Activated T-cell treated with anti-CD3 and anti-CD28 coated beads, Interleukin-2, amount 50 U/mL, for 72 hours (primary cell): ENCODE measurements at places on chromosomes 3 and 15.

DNA sequence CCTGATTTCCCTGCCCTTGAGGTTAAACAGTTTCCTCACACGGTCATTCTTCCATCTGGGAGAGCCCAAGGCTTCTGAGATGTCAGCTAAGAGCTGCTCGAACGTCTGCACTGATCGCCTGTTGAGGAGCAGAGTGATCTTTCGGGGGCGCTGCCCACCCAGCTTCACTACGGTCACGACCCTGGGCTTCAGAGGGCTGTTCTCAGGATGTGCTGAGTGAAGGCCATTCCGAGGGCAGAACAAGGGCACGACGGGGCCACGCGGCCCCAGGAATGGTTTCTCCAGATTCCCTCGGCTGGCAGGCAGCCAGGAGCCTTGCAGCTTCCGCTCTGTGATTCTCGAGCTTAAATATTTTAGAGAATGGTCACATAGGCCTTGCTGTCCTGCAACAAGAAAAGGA, 25.7 kb downstream of the DCLK3 start:
- no peaks in the 10 kb centered on the region for H3K4me1 ChIP-seq
- no peak overlapping the region for H3K27ac ChIP-seq
- H3K36me3 ChIP-seq = no peaks in the 10 kb centered on the region
- peaks cover 12% of the 10 kb centered on the region for H3K27me3 ChIP-seq
- no peak overlapping the region for H3K4me3 ChIP-seq

DNA sequence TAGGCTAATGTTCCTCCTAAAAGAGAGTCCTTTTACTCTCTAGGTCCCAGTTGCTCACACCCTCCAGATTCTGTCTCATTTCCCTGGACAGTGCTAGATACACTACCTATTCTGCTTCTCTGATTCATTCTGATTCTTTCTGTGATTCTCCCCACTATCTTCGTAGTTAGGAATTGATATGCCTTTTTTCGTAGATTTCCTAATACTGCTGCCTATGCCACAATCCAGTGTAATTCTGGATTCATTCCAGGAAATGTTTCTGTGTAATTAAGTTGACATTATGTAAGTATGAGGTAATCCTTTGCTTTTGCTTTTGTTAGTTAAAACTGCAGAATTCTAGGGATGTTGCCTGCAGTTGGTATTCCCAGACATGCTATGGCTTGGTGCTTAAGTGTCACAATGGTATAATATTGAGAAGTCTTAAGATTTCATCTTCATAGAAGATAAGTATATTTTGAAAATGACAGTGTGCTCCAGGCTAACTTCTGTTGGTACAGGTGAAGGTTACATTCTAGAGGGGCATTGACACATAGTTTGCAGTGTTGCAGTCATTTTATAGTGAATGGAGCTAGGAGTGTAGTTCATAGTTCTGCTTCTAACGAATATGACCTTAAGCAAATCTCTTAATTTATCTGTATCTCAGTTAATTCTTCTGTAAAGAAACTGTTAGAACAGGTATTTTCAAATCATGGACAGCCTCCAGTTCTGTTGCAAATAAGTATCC, 54.3 kb downstream of the RIOX2 start:
- H3K36me3 ChIP-seq = peaks cover 6% of the 10 kb centered on the region
- H3K4me1 ChIP-seq = no peaks in the 10 kb centered on the region
- no peaks in the 10 kb centered on the region for H3K27me3 ChIP-seq
- H3K27ac ChIP-seq = no peak overlapping the region
- no peak overlapping the region for H3K4me3 ChIP-seq
- no peak for DNase-seq

DNA sequence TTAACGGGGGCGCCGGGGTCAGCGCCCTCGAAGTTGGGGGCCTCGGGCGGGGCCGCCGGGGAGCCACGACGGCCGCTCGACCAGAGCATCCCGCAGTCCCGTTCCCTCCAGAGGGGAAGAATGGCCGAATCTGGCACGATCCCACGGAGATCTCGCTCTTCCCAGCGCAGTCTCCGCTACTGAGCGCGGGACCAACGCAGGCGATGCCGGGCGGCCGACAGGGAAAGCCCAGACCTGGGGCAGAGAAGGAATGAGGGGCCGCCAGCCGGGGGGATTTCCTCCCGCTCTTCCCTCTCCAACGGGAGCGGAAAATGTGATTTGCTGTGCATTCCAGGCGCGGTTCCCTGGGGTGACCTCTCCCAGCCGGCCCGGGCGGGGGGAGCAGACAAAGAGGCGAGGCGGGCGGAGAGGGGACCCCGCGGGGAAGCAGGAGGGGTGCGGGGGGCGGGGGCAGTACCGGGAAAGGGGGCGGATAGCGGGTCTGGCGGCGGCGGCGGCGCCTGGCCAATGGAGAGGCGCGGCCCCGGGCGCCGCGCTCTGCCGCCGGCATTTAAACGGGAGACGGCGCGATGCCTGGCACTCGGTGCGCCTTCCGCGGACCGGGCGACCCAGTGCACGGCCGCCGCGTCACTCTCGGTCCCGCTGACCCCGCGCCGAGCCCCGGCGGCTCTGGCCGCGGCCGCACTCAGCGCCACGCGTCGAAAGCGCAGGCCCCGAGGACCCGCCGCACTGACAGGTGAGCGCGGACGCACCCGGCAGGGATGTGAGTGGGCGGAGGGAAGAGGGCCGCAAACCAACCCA, at the start of gene GREM1:
GREM1 (plus strand) TSS at position 579 of the 801 bp plus-strand sequence. CDS start 12,687 bp downstream, outside the sequence.
- H3K36me3 ChIP-seq = no peaks in the 10 kb centered on the region
- H3K4me3 ChIP-seq = peak within 1 kb of the TSS; percentile 76
- H3K4me1 ChIP-seq = peaks cover 25% of the 10 kb centered on the region
- H3K27ac ChIP-seq = no peak within 1 kb of the TSS
- no peak for DNase-seq

DNA sequence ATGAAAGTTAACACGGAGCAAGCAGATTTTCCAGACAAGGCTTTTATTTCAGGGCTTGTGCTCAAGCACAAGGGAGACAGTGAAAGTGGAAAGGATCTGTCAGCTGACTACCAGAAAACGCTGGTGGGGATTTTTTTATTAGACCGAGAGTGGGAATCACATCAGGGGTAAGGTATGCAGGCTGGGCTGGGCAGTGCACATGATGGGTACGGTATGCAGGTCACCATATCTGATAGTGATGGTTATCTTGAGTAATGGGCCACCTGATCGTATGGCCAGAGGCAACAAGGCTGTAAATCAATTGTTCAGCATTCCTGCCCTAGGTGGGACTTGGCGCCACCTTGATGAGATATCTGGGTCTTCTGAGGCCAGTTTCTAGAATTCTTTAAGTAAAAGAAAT, 36.9 kb upstream of the PIAS1 start:
- H3K27ac ChIP-seq = no peak overlapping the region
- no peak overlapping the region for H3K4me3 ChIP-seq
- no peaks in the 10 kb centered on the region for H3K27me3 ChIP-seq
- H3K36me3 ChIP-seq = no peaks in the 10 kb centered on the region
